Sigmoid colon (tissue), 7 donors: ENCODE measurements at places on chromosomes 5 and 9. TPM values are rescaled to one million over a fixed set of nuclear protein-coding genes. Genes with fewer than 3 reads are reported as not detected.

GDF9 gene
- not detected for total RNA-seq

FBP2 gene
- not detected for total RNA-seq

- no peaks in the 10 kb centered on the region for H3K36me3 ChIP-seq
- DNase-seq, result no peak
Measured at GRCh38 chr5:109080896-109081295, 328.9 kb downstream of the PJA2 start.

GRCh38 chr5:125202871-125203438, 456.5 kb upstream of the ZNF608 start:
- H3K27ac ChIP-seq, result no peak overlapping the region
- H3K27me3 ChIP-seq, result no peaks in the 10 kb centered on the region
- H3K4me1 ChIP-seq, result peaks cover 13% of the 10 kb centered on the region
- H3K36me3 ChIP-seq, result no peaks in the 10 kb centered on the region

NME5 gene
- total RNA-seq, result 3.3 TPM
